Stimulated activated CD8-positive, alpha-beta memory T cell treated with anti-CD3 and anti-CD28 coated beads, Interleukin-15, amount 100 ng/mL, for 4 hours (primary cell): ENCODE measurements at places on chromosomes 3 and 15.

DNA sequence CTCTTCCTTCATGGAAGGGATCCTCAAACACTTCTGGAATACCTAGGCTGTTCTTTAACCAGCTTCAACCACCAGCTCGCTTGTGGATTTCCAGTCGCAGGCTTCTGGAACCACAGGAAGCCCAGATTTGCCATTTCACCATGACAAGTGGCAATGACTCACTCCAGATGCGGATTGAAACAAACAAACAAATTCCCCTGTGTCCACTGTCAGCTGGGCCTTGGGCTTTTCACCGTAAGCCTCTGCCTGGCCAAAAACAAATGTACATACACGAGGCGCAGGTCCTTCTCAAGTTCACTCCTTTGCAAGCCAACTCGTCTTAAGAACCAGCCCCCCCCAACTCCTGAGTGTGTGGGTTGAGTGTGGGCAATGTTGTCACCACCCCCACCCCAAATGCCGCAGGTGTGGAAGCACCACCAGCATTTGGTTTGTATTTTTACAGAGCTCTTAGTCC, 8.8 kb downstream of the BCL6 start:
- no peak for DNase-seq

GRCh38 chr15:76208084-76208785, 103.0 kb downstream of the ETFA start:
- no peak for DNase-seq

GRCh38 chr3:64894006-64894405, 206.2 kb upstream of the ADAMTS9 start:
- DNase-seq = no peak

DNA sequence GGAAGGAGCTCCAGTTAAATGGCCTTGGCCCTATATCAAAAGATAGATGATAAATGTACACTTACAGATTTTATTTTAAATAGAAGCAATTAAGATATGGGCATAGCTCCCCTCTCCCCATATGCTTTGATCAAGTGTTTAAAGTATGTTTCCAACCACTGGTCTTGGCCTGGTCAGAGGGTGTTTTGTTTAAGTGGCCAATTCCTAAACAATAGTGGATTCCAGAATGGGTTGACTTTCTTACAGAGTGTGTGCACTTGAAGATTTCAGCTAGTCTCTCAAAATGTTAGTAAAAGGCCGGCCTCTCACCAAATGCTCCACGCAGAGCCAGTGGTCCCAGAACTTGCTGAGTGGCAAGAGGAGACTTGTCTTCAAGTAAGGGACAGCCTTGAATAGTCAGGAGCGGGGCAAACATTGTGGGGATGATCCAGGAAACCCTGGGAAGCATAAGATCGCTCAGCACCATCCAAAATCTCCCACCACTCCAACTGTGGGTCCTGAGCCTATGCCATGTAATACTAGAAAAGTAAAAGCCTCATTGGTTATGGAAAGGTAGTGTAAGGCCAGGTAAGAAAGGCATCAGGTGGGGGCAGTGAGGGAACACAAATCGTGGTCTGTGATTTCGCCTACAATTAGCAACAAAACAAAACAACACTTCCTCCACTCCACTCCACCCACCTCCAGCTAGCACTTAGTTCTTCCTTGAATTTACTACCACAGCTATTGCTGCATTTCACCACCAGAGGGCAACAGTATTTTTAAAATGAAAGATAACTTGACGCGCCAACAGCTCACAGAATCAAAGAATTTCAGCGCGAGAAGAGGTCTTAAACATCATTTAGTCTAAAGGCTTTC, 4.8 kb downstream of the RARRES1 start:
- DNase-seq = no peak

- no peak for DNase-seq
These were observed 36.6 kb upstream of the THSD4 start for GRCh38 chr15:71078506-71079207.

DNA sequence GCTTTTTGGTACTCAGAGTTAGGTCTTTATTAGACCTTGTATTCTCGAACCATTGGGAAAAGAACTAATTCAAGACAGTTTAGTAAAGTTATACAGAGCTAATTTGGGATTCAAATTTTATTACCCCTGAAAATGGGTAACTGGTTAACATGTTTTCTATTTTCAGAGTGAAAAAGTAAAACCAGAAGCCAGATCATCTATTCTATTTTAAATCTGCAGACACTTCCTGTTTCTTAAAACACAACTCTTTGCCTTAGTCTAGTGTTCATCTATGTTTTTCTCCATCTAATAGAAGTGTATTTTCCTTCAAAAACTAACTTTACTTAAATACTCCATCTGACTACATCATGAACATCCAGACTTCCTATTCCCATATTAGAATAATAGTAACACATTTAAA, 113.4 kb downstream of the CCNL1 start:
- no peak for DNase-seq

- no peak for DNase-seq
These were observed 4.9 kb downstream of the TM2D3 start for GRCh38 chr15:101647251-101647650.

DNA sequence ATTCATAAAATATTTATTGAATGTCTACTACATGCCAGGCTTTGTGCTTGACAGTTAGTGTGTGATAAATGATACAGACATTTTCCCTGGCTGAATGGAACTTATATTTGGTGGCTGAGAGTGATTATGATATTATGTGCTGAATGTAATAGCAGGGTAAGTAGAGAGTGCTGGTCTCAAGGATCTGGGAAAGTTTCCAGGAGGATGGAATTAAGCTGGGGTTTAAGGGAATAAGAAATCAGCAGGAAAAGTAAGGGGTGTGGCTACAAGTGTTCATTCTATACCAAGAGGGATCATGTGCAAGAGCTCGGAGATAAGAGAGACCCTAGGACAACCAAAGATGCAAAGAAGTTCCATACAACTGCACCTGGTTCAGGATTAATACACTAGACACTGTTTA, 500.1 kb upstream of the CFAP20DC start:
- DNase-seq = no peak

DNA sequence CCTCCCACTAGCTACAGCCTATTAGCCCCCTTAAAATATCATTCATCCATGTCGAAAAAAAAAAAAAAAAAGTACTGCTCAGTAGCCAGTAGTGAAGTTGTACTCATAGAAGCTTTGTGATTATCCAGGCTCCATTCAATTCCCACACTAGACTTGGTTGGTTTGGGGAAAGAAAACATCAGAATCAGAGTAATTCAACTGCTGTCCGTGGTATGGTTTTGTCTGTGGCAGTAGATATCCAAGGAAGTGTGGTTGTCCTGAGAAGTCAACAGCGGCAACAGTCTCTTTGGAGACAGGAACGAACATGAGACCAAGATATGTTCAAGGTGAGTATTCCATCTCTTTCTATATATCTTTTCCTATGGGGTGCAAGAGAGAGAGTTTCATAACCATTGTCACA, 99.2 kb downstream of the GOLIM4 start:
- no peak for DNase-seq

- no peak for DNase-seq
These were observed at the start of gene ABI3BP for GRCh38 chr3:100993309-100993708. Gene ABI3BP, minus strand, starts transcription at chr3:100993421. Its CDS starts 37 bp downstream, at chr3:100993384.
